ENCODE measurements at places on chromosomes 5 and 9.

DNA sequence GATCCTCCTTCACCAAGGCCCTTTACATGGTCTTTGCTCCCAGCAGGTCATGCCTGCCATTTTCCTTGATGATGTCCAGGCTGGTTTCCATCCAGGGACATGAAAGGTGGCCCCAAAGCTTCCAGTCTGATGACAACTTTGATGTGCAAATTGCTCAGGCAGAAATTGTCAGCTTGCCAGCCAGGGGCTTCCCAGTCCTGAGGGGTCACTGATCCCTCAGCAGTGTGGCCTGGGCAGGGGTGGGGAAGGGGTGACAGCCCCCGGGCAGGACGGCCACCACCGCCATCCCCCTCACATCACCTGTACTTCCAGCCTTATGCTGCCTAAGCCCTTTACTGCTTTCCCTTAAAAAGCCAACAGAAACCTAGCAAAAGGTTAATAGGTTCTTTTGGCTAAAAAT is 96.3 kb downstream of the ANKRD33B start:
- no peak for DNase-seq

- DNase-seq, result no peak
Observed at GRCh38 chr9:125505988-125506438, 201.0 kb downstream of the MAPKAP1 start.

- no peak for DNase-seq
Observed at GRCh38 chr5:175257128-175257846, 186.7 kb downstream of the DRD1 start.

DNA sequence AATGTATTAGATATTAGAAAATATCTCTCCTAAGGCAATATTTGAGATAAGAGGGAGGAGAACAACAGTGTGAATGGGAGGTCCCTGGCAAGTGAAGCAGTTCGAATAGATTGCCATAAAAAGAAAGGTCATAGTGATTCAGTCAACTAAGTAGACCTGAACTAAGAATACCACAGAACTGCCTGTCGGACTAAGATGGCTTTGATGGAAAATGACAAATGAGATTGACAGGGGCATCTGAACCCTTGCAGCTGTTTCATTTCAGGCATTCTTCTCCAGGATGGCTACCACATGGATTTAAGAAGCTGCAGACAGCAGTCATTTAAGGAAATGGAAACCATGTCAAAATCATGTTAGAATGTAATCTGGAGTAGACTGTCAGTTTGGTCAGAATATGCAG is 308.4 kb upstream of the MEF2C start:
- no peak for DNase-seq

DNA sequence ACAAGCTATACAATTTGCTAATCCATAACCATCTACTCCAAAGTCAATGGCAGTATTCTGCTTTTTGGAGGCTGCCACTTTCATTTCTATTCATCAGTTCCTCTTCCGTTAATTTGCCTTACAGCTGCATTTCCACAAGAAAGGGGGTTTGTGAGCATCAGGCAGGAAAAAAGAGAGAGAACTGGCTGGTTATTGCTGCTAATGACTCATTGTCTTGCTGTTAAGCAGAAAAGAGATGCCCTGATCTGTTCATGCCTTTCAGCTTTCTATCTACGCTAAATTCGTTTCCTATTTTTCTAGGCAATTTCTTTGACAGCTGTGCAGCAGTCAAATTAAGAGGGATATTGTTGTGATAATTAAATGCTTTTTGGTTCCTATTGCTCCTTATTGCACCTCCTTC is 65.9 kb upstream of the GNAQ start:
- DNase-seq, result no peak

Data from RPMI7951 (cell line).